Ascending aorta (tissue), 2 donors: ENCODE measurements at places on chromosomes 2 and 18.

GRCh38 chr2:135140606-135141005 is 88.5 kb downstream of the RAB3GAP1 start:
- no peak for DNase-seq

DNA sequence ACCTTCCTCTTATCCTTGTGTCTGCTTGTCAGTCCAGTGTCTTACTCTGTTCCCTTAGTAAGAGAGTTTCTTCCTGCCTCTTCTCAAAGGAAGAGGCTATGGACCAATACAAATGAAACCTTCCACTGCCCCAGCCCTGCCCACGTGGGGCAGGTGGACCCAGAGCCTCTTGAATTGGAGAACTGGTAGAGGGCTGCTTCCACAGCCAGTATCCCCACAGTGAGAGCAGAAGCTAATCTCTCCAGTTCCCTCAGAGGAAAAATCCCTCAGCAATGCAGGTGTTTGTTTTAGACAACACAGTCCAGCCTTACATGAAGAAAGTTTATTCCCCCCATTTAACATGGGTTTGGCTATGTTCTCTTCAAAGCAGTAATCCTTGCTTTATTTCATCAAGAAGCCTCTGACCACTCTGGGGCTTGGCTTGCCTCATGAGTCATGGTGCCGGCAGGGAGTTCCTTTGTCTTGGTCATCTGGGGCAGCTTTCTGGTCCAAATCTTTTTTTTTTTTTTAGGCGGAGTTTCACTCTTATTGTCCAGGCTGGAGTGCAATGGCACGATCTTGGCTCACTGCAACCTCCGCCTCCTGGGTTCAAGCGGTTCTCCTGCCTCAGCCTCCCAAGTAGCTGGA is 6.5 kb upstream of the CYBRD1 start:
- no peak for DNase-seq

- no peak for DNase-seq
Observed at GRCh38 chr18:27049969-27050368, 135.1 kb downstream of the CHST9 start.

- no peak for DNase-seq
Observed at GRCh38 chr2:10507106-10507505, 59.0 kb upstream of the ODC1 start.

DNA sequence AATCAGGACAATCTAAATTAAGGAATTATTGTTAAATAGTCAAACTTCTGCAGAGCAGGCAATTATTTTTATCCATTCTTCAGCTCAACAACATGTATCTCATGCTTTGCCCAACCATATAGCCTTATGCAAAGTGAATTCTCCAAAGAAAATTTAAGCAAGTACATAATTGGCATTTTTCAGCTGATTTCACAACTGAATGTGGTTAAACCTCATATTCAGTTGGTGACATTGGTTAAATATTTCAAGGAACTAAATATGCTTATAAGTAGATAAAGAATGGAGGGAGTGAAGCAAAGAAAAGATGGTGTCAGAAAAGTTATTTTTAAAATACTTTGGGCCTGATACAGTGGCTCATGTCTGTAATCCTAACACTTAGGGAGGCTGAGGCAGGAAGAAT is 816.2 kb downstream of the NRXN1 start:
- no peak for DNase-seq

- no peak for DNase-seq
Observed at GRCh38 chr2:2057125-2057721, 273.9 kb downstream of the MYT1L start.

DNA sequence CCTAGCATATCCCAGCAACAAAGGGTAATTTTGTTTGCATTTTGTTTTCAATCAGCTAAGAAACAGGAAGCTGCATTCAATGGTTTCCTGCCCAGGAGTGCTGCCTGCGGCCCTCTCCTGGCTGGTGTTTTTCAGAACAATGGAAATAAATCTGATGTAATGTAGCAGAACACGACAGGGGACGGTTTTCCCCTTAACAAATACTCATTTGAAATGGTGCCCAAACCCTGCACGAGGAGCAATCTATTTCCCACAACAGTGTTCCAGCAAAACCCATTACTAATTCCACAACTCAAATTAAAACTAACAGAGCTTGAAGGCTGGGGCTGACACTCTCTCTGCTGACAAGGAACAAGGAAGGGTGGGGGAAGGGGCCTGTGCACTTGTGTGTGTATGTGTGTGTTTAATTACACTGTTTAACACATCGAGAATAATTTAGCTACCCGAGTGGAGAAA is 8.7 kb downstream of the CAPN13 start:
- no peak for DNase-seq
